ENCODE measurements at places on chromosomes 5 and 9.

- no peak for DNase-seq
These were observed 11.8 kb downstream of the DBH start for GRCh38 chr9:133647765-133648469.

GRCh38 chr5:39898731-39899130 is 474.0 kb upstream of the DAB2 start:
- DNase-seq, result no peak

DNA sequence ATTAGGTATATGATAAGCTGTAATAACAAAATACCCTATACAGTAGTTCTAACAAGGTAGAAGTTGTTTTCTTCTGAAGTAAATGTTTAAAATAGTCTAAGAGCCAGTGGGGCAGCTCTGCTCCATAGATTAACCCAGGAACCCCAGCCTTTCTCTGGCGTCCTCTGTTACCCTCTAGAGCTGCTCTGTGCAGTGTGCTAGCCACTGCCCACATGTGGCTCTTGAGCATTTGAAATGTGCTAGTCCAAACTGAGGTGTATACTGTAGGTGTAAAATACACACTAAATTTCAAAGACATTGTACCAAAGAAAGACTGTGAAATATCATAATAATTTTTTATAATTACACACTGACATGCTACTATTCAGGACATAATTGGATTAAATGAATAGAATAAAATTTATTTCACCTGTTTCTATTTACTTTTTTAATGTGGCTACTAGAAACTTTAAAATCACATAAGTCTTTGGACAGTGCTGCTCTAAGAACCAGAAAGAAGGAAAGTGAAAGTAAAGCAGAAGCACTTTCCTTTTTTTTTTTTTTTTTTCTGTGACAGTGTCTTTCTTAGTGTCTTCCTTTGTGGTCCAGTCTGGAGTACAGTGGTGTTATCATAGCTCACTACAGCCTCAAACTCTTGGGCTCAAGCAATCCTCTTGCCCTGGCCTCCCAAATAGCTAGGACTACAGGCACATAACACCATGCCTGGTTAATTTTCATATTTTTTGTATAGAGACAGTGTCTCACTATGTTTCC is 39.3 kb downstream of the RAI14 start:
- DNase-seq, result no peak

DNA sequence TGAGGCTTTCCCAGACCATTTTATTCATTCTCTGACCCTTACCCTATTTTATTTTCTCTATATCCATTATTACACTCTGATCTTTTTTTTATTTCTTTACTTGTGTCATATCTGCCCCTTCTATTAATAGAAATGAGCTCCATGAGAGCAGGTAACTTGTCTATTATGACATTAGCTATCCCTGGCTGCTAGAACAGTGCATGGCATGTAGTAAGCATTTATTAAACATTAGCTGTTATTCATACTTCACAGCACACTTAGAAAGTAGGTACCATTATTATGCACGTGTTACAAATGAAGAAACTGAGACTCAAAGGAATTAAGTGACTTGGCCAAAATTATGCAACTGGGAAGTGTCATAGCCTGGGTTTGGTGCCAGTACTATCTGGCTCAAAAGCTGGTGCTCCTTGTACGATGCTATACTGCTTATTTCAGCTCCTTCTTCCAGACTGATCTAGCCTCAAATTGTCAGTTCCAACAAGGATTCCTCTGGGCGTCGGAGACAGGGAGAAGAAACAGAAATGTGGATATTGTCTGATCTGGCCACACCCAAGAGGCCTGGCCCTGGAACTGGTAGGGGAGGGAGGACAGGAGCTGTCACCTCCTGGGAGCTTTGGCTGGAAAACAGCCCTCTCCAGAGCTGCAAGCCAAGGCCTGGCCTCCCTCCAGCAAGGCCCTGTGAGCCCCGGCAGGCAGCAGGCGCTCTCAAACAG is 10.8 kb upstream of the NIPAL4 start:
- peak; percentile 6 for DNase-seq

GRCh38 chr5:180873615-180874520 is 12.8 kb upstream of the ZFP62 start:
- DNase-seq, result no peak

DNA sequence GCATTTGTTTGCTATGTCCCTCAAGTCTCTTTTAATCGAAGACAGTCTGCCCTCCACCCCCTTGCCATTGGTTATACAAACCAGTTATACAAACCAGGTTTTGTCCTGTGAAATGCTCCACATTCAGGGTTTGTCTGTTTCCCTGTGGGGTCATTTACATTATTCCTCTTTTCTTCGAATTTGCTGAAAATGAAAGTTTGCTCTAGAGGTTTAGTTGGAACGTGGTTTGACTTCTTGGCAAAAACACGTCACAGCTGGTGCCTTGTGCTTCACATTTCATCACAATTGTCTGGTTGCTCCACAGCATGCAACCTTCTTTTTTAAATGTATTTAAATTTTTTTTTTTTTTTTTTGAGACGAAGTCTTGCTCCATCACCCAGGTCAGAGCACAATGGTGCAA is 4.2 kb upstream of the HAVCR2 start:
- DNase-seq, result no peak

- DNase-seq, result no peak
These were observed 52.8 kb downstream of the MLLT3 start for GRCh38 chr9:20569525-20569924.

- no peak for DNase-seq
These were observed 21.5 kb downstream of the CWC27 start for GRCh38 chr5:64790210-64790609.

GRCh38 chr5:95884511-95884910 is 62.0 kb upstream of the GLRX start:
- DNase-seq, result no peak

- DNase-seq, result no peak
These were observed 310.9 kb downstream of the ACTL7B start for GRCh38 chr9:108544866-108545265.

DNA sequence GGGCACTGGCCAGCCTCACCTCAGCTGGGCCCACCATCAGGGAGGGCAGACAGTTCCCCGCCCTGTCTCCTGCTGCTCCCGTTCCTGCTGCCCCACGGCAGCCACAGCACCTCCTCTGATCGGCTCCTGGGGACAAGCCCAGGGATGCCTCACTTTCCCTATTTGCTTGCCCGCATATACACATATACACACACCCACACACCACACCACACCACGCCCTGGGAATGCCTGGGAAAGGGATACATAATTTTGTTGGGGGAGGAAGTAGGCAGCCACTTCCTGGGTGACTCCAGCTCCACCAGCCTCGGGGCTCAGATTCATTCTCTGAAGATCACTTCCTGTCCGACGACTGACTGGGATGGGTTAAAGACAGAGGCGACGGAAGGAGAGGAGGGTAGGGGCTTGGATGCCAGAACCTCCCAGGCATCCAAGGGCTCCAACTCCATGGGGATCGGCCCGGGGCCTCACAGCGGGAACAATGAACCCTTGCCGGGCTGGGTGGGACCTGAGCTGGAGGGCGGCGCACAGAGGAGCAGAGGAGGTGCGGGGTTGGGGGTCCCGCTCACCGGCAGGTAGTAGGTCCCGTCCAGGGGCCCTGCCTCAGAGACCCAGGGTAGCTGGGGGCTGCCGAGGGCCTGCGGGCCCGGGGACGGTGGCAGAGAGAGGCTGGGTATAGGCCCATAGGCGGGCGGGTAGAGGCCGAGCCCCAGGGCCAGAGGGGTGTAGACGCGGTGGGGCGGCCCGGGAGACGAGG is 2.0 kb upstream of the MZB1 start:
- no peak for DNase-seq

- DNase-seq, result peak; percentile 28
These were observed 60.1 kb upstream of the CLINT1 start for GRCh38 chr5:157918811-157919742.

DNA sequence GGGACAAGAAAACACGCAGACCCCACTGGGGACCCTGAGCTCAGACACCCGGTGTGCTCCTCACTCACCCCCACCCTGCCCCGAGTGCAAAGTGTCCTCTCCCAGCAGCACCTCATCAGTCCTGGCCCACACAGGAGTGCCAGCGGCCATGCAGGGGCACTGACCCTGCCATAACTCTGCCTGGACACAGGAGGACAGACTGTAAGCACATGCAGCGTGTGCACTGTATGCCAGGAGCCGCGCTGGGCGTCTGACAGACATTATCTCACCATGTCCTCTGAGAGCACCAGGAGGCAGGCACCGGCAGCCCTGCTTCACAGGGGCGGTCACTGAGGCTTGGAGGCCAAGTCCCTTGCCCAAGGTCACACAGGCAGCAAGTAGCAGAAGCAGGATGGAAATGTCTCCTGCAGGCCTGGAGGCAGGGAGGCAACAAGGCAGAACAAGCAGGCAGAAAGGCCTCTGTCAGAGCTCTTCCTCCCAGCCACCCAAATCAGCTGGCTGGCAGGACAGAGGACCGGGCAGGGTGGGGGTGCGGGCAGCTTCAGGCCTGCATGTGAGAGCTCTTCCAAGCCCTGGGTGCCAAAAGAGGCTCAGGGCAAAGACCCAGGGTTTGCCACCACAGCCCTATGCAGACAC is 8.4 kb downstream of the EEIG1 start:
- no peak for DNase-seq

DNA sequence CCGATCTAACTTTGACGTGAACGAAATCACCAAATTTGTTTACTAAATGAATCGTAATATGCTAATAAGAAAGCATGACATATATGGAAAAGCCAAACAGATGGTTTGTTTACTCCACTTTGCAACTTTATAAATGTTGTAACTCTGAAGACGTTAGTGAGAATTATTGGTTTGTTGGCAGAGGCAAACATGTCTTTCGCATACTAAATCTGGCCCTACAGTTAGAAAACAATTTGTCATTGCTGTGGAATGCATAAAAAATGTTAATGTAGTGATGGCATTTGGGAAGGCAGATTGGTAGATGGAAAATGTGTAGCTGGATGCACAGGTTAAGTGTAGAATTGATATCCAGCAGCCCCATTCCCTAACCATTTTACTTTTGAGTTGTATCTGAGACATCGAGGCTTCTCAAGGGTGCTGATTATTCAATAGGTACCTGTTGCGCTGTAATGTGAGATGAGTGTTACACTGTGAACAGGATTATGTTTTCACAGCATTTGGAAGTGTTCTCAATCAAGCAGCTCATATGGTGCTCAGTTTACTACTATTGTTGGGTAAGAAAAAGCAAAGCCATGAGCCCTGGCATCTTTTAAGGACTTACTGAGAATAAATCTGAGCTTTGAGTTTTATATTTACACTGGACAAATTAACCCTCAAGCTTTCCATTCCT is 444.8 kb downstream of the BNC2 start:
- DNase-seq, result no peak

GRCh38 chr5:137598399-137598798 is 99.3 kb upstream of the SPOCK1 start:
- no peak for DNase-seq

DNA sequence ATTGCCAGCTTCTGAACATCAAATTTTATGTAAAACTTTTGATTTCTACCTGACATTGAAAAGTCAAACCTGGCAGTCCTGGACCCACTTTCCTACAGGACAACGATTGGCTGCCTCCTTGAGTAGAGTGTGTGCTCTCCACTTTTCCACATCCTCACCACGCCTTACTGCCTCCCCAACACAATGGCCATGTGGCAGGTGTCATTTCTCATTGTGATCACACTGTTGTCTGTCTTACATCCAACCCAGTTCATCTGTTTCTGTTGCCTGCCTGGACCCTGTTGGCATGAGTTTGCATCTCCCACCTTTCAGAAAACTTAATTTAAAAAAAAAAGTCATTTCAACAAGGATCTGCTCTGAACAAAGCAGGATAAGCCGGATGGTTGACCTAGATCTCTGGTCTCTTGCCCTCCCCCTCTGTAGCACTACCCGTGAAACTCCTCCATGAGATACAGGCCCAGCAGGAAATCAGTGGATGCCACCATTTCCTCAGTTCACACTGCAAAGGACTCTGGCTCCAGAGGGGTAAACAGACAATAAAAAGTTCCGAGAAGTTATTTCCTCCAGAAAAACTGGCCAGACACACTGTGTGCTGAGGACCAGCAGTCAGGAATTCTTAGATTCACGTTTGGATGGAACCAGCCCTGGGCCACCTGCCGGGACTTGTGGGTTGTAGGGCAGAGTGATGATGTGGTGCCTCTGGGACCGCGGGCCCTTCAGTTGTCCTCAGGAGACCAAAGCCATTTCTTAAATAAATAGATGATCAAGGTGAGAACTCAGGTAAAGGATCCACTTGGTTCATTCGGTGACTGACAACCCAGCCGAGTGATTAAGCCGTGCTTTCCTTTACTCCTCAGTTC is 48.6 kb downstream of the AMBP start:
- no peak for DNase-seq

- DNase-seq, result no peak
These were observed 32.6 kb upstream of the LHX2 start for GRCh38 chr9:123978981-123979380.

DNA sequence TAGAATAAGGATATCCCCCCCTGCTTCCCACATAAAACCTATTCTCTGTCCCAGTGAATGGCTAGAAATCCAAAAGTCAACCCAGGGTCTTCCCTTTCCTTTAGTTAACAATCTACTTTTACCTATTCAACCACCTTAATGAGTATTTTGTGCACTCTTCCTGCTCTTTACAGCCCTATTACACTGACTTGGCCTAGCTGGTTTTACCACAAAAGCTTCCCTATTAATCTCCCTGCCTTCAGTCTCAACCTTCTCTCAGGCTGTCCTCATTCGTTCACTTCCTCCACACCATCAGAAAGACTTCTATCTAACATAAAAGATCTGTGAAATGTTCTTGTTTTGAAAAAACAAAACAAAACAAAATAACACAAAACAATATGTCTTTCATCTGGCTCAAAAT is 16.2 kb downstream of the CTNNAL1 start:
- DNase-seq, result no peak

DNA sequence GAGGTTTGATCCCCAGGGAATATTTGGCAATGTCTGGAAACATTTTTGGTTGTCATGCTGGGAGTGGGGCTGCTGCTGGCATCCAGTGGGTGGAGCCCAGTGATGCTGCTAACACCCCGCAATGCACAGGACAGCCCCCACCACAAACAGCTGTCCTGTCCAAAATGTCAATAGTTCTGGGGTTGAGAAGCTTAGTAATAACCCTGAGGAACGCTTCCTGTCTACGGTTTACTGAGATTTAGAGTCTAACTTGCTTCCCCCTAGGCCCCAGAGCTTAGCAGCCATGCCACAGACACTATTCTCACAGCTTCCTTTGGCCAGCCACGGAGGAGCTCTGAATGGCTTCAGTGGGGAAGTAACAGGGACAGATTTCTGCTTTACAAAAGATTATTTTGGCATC is 66.5 kb downstream of the MSX2 start:
- DNase-seq, result no peak
